Fibroblast of skin of right quadriceps (primary cell): ENCODE measurements at places on chromosomes 11 and 22.

GRCh38 chr22:43402128-43402527 lies 9.7 kb upstream of the MPPED1 start:
- no peak for DNase-seq

GRCh38 chr11:126776119-126776518 lies 224.5 kb downstream of the KIRREL3 start:
- DNase-seq = no peak

DNA sequence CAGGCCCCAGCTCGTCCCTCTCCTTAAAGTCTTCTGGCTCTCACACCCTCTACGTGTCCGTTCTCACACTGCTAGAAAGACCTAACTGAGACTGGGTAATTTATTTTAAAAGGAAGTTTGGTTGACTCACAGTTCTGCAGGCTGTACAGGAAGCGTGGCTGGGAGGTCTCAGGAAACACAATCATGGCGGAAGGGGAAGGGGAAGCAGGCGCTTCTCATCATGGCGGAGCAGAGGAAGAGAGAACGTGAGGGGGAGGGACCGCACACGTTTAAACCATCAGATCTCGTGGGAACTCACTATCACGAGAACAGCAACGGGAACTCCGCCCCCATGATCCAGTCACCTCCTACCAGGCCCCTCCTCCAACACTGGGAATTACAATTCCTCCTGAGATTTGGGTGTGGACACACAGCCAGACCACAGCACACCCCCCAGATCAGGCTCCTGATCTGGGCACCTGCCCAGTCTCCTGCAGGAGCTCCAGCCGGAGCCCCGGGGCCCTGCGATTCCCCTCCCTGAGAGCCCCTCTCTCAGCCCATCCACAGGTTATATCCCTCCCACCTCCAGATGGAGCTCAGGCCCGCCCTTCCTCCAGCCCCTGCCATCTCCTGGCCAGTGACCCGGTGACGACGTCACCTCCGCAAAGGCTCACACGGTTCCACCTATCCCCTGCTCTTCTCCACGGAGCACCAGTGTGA lies 170.2 kb downstream of the BRD1 start:
- DNase-seq = no peak

DNA sequence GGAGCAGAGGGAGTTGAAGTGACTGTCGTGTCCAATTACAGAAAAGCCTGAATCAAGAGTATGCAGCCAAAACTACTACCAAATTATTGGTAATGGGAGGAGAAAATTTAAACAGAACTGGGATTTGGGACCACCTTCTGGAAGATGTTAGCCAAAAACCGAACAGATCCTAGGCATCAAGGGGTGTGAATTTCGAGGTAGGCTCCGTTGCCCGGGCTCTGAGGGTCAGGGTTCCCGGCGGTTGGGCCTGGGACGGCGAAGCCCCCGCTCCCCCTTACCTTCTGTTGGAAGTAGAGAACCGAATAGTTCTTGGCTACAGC lies 313 bp downstream of the PRCP start:
- no peak for DNase-seq

- no peak for DNase-seq
These were observed 20.0 kb upstream of the LINC01488 start for GRCh38 chr11:69461272-69461962.

DNA sequence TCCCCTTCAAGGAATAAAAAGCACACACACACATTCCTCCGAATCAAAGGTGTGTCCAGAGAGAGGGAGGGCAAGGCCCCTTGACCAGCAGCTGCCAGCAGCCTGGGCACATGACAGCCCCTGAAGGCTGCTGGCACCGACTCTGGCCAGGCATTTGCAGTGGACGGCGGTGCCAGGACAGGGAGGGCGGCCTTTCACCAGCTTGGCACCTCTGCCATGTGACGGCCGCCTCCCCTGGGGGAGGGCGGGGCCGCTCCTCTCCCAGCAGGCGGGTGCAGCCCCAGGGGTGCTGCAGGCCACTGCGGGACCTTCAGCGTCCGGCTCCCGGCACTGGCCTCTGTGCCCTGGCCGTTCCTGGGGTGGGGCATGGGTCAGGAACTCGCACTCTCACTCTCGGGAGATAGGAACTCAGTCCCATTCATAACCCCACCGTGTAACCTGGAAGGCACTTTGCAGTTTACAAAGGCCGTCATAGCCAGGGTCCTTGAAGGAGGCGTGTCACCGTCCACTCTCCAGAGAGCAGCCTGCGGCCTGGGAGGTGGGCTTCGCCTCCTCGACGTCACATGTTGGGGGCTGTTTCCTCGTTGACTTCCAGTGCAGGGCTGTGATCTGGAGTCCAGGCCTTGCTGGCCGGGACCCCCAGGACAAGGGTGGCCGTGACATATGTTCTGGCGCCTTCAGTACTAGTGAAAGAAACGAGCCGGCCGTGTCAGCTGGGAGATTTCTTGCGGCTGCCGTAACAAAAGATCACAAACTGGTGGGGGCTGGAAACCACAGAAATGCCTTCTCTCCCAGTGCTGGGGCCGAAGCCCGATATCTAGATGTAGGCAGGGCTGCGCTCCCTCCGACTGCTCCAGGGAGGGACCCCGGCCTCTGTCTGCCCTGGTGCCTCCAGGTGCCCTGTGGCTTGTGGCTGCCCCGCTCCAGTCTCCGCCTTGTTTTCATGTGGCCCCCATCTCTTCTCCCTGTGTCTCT lies 39.9 kb upstream of the SMIM38 start:
- DNase-seq = no peak

DNA sequence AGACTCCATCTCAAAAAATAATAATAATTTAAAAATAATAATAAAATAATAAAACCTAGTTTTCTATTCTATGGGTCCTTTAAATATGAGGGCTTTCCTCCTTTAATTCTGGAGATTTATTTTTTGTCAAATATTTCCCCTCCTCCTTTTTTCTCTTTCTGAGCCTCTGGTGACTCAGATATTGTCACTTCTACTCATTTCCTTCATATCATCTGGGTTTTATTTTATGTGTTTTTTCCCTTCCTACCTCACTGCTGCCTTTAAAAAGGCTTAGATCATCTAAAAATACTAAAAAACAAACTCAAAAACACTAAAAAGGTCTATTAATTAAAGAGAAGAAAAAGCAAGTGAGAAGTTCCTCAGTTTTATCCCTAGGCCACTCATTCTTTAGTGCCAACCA lies 138.9 kb downstream of the SPON1 start:
- peak; percentile 3 for DNase-seq

DNA sequence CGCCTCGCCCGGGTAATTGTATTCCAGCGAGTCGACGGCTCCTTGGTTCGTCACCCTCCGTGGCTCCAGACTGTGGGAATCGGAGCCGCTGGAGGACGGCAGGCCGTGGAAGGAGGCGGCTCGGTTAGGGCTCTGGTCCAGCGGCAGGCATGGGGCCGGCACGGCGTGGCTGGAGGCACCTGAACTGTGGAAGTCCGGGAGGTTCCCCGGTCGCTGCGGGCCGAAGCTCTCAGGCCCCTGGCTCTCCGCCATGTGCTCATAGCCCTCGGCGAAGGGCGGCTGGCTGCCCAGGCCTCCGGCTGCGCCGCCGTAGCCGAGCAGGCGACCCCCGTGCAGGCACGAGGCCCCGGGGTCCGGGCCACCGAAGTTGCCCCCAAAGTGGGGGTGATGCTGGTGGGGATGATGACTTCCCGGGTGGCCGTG lies 1.7 kb downstream of the MN1 start:
- DNase-seq = no peak

DNA sequence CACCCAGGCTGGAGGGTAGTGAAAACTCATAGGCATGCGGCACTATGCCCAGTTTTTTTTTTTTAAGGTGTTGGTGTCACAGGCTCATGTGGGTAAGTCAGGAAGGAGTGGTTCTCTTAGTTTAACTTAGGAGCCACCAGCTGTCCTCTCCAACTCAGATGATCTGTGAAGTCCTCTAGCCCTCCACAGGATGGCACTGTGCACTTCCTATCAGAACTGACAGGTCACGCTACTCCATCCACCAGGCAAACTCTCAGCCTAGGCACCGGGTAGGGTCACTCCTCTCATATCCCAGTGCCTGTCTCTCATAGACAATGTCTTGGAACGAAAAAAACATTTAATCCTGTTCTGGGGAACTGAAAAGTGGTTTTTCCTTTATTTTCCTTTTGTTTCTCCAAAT lies 16.5 kb downstream of the NAP1L4 start:
- DNase-seq = no peak

GRCh38 chr11:95641495-95641894 lies 148.1 kb downstream of the FAM76B start:
- DNase-seq = no peak

- no peak for DNase-seq
These were observed 345.4 kb downstream of the TENM4 start for GRCh38 chr11:79095424-79095823.

DNA sequence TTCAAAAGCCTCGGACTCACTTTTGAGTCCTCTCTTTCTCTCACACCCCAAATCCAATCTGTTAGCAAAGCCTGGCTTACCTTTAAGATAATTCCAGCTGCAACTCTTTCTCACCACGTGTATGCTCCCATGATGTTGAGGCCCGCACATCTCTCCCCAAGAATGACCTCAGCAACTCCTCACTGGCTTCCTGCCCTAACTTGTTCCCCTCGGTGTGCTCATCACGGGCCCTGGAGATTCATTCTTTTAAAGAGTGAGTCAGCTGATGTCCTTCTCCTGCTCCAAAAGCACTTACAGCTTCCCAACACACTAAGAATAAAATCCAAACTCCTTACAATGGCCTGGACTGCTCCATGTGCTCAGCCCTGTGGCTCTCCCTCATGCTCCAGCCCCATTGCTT lies 1041.3 kb downstream of the OPCML start:
- peak; percentile 76 for DNase-seq

DNA sequence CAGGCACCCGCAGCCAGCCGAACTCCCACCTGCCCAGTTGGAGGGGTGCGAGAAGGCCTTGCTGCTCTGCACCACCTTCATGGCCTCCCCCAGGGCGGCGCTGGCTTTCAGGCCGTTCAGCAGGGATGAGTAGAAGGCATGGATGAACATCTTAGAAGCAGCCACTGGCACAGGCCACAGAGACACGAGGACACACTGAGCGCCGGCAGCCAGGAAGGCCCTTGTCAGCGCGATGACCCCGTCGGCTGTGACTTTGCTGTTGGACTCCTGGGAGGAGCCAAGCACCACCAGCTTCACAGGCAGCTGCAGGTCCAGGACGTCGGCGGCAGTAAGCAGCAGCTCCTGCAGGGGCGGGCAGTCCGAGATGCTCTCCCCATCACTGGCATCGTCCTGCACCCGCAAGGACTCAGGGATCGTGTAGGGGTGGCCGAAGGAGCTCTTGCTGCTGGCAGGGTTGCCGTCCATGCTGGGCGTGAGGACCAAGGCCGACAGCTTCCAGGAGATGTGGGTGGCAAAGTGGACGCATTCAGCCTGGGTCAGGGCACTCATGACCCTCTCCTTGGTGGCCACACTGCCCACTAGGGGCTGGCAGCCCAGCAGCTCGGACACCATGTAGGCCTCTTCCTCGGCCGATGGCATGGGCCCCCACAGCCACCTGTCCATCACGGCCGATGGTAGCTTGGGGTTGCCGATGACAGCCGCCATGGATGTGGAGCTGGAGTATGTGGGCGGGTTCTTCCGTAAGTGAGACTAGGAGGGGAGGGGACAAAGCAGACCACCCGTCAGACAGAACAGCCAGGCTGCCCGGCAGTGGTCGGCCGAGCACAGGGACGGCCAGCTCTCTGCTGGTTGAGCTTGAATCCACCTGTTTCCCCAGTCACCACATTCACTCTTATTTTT lies 79.7 kb upstream of the PITPNB start:
- no peak for DNase-seq

DNA sequence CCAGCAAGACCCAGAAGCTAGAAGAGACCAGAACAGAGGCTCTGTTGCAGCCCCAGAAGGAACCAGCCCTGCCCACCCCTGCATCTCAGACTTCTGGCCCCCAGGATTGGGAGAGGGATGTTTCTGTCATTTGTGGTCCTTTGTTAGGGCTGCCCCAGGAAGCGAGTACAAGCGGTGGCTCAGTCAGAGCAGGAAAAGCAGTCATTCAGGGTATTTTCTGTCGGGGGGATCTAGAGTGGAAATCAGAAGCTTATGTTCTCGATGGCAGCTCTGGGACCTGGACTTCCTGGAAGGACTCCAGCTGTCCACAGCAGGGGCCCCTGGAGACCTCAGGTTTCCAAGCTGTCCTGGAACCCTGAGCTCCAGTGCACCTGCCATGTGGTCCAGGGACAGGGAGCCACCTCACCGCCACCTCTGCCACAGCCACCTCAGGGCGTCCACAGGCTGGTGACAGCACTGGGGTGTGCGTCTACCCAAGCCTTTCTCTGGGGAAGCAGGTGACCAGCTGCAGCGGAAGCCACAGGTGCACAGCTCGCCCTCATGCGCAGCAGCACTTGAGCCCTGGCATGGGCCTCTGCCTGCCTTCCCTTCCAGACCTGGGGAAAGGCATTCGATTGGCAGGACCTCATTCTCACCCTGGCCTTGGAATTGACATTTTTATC lies 2.6 kb downstream of the KRTAP5-5 start:
- DNase-seq = no peak

DNA sequence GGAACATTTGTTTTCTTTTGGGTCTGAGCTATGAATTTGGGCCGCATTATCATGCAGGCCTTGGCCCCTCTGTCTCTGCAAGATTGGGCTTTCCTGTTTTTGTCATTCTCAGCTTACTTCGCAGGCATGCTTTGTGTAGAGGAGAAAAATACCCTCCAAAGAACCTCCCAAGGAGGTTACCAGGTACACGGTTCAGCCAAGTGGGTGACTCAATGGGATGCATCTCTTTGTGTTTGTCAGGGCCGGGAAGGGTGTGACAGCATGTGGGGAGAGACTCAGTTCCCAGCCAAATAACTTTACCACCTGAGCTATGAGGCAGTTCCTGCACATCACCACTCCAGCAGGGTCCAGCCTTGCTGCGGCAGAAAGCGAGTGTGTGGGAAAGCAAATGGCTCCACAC lies 47.8 kb upstream of the CLDN5 start:
- no peak for DNase-seq

DNA sequence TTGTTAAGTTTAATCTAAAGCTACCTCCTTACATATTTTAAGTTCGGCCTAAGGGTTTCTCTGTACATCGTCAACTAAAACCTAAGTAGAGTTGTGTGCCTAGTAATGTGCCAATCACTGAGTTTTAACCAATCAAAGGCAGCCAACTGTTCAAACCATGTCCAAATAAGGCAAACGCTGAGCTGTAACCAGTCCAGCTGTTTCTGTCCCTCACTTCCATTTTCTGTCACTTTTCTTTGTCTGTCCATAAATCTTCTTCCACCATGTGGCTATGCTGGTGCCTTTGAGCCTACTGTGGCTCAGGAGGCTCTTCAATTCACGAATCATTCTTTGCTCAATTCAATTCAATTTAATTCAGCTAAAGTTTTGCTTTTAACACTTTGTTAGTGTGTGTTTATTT lies 13.9 kb upstream of the ATXN10 start:
- no peak for DNase-seq

DNA sequence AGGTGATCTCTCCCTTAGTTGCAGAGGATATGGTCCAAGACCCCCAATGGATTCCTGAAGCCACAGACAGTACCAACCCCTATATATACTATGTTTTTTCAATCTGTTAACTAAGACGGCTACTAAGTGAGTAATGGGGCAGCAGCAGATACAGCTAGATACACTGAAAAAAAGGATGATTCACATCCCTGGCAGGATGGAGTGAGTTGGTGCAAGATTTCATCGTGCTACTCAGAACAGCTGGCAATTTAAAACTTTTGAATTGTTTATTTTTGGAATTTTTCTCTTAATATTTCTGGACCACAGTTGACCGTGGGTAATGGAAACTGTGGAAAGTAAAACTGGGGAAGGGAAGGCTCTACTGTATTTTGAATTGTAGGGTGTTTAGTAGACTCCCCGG lies 17.0 kb upstream of the TMEM218 start:
- peak; percentile 68 for DNase-seq

- DNase-seq = peak; percentile 57
These were observed 63.2 kb downstream of the ALX4 start for GRCh38 chr11:44246726-44247125.
